Ecto neural progenitor cell (in vitro differentiated cells): ENCODE measurements at places on chromosomes 5 and 9.

DNA sequence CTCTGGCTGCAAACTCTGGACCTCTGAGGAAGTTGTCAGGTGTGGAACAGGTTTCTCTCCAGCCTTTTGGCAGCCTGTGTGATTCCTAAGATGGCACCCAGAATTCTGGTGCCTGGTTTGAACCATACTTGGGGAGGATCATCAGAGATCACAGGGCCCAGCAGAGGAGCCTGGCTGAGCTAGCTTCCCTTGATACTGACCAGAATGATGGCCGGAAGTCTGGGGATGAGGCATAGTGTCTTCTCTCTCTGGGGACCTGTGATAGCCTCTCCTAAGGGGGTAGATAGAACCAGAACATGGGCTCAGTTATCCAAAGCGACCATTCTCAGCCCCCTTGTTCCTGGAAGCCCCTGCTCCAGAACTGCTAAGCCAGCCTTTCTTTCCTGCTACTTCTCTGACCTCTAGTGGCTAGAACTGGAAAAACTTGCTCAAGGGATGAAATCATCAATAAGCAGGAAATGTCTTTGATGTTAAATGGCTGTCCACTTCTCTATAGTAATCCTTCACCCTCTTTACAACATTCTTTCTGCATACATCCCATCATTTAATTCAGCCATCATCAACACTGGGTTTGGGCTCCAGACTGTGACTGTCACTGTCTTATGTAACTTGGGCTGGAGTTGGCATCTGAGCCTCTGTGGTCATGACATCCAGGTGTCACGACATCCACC is 55.1 kb downstream of the C9orf152 start:
- no peak for DNase-seq

GRCh38 chr5:127326976-127327755 is 36.6 kb downstream of the MEGF10 start:
- DNase-seq, result no peak

DNA sequence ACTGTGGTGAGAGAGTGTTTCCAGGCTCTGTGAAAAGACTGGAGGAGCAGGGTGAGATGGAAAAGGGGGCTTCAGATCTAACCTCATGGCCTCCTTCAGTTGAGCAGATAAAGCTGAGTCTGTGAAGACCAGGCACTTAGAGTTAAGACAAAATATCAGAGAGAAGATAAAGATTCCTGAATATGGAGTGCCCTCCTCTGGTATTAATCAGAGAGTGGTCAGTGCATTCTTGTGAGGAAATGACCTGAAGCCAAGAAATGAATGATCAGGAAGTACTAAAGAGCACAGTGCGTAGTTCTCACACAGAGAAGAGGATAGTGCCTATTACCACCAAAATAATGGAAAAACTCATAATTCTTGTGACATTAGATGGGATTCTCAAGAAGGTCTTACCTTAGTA is 1417.0 kb upstream of the ACO1 start:
- no peak for DNase-seq

- DNase-seq, result no peak
These were observed 171.2 kb upstream of the ACTBL2 start for GRCh38 chr5:57653636-57654290.

DNA sequence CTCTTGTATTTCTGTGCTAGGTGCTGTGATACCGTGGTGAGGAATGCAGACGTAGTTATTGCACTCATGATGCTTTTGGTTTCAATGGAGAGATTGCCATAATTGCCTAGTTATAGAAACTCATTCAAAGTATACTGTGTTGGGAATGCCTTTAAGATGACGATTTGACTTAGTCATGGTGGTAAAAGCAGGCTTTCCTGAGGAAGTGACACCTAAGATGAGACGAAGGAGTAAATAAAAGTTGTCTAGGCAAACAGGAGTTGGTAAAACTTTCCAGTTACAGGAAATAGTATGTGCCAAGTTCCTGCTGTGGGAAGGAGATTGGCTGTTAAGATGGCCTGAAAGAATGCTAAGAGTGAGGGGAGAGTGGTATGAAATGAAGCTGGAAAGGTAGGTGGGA is 48.1 kb downstream of the FOCAD start:
- no peak for DNase-seq

GRCh38 chr5:38115318-38115827 is 143.0 kb upstream of the EGFLAM start:
- no peak for DNase-seq

DNA sequence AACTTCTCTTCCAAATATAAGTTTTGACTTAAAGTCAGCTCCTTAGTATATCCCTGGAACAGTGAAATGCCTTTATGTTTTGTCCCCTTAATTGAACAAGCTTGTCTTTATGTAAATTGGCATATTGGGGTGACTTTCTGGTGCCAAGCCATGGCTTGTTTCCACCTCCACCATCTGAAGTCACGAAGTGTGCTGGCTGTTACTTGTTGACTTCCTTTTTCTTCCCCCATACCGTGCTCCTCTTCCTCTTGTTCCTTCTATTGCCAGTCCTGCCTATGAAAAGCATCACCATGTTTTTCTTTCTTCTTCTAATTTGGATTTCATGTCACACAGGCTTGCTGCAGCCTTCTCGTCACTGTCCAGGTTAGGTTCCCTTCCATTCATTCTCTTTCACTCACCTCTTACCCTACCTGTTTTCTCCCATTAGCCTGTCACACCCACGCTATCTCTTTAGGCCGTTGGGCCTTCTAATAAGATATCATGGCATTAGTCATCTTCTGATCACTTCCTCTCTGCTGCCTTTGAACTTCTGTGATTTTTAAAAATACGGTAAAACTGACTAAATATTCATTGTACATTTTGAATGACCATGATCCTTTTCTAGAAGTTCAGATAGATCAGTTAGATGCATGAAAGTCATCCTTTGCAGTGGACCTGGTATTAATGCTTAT is 48.1 kb downstream of the IQGAP2 start:
- DNase-seq, result no peak

DNA sequence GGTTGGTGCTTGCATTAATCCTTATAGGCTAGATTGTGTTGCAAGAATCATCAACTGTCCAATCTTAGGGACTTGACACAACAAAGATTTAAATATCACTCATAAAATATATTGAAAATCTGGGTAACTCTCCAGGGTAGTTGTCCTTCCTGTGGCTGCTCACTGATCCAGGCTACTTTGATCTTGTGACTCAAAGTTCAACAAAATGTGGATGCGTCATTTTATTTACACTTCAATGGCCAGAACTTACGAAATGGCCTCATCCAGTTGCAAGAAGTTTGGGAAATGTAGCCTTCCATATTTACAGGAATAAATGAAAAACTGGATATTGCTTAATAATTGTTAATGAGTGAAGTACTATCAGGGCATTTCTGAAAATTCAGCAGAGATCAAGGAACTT is 235.5 kb upstream of the ACTBL2 start:
- no peak for DNase-seq

GRCh38 chr5:39412721-39413394 is 11.9 kb downstream of the DAB2 start:
- DNase-seq, result no peak
